ENCODE measurements at places on chromosomes 2 and 18.

DNA sequence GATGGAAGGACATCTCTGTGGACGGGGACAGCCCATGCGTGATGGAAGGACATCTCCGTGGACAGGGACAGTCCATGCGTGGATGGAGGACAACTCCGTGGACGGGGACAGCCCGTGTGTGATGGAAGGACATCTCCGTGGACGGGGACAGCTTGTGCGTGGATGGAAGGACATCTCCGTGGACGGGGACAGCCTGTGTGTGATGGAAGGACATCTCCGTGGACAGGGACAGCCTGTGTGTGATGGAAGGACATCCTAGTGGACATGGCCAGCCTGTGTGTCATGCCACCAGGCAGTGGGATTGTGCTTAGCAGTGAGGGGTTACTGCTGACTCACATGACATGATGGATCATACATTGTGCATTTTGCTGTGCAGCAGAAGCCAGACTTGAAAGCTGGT is 30.0 kb upstream of the NFATC1 start:
- no peak for DNase-seq

GRCh38 chr2:161119483-161119882 is 40.7 kb upstream of the TANK start:
- no peak for DNase-seq

GRCh38 chr2:209441541-209441940 is 17.7 kb downstream of the MAP2 start:
- DNase-seq = no peak

DNA sequence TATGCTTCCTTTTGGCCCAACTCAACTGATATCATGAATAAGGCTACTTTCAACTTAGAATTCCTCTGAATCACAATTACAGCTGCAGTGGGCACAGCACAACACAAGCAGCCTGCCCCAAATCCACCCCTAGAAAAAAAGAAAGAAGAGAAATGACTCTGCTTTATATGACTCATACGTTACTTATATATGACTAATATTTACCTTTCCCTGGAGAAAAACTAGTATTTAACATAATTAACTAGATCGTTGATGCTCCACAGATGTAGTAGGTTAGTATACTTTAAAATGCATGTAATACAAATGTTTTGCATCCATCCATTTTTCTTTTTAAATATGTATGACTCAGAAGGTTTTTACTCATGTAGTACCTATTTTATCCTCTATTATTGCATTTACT is 133.3 kb upstream of the UNC80 start:
- no peak for DNase-seq

DNA sequence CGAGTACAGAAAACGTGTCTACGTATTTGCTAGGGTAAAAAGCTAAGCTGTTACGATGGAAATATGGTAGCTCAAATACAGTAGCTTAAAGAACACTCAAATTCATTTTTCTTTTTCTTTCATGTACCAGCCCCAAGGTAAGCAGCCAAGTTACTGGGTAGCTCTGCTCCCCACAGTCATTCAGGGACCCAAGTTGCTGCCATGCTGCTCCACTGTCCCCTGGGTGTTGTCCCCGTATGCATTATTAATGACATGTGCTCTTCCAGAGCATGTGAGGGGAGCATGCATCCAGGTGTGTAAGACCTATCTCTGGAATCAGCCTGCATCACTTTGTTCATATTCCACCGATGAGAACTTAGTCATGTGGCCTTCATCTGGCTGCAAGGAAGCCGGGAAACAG is 105.1 kb upstream of the SP3 start:
- DNase-seq = no peak

GRCh38 chr18:47912343-47912742 is 18.1 kb downstream of the SMAD2 start:
- no peak for DNase-seq

GRCh38 chr2:210818473-210818872 is 262.1 kb downstream of the CPS1 start:
- no peak for DNase-seq

DNA sequence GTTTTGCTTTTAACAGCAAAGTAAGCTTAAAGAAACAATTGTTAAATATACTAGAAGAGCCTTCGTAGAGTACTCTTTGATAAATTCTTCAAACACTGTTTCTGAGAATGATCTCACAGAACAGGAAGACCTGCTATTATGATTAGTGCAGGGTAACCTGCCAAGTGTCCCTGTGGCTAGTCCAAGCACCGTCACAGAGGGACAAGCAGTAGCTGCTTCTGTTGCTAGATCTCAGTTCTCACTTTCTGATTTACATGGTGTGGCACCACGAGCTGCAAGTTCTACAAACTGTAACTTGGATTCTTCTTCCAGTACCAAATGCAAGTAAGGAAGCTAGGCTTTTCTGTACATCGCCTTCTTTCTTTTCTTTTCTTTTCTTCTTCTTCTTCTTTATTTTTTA is 121.5 kb downstream of the PIEZO2 start:
- no peak for DNase-seq

DNA sequence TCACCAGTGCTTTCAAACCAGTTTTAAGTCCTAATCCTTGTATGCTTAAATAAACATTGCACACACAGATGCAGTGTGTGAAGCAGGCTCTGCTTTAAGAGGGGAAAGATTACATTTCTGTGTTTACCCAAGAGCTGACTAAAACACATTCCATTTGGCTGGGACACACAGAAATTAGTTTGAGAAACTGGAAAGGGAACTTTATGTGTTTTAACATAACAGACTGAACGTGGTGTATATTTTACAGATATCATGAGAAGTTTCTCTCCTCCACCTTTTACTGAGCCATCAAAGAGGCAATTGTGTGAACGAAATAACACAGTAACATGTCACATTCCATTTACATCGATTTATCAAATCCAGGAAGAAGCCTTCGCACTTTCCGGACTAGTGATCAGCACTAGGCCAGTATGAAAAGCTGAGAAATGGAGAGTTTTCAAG is 121.8 kb downstream of the MAIP1 start:
- DNase-seq = no peak

GRCh38 chr2:138267161-138267901 is 234.2 kb upstream of the SPOPL start:
- no peak for DNase-seq

DNA sequence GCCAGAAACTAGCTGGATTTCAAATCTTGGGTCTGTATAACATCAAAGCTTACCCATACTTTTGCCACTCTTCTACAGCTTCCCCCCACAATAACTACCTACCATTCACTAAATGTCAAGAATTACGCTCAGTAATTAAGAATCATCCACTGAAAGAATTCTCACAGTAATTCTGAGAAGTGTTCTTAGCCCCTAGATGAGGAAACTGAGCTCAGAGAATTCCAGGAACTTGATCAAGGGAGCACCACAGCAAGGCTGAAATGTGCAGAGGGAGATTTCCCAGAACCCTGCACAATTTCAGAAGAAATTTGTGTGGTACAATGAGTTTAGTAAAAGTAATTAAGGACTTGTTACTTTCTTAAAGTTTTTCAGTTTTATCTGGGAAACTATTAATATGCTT is 194.5 kb upstream of the STK17B start:
- no peak for DNase-seq

- DNase-seq = no peak
Observed at GRCh38 chr2:95273566-95274290, 521 bp upstream of the PROM2 start.

GRCh38 chr2:97354576-97354975 is 235.1 kb downstream of the ANKRD36B start:
- no peak for DNase-seq

DNA sequence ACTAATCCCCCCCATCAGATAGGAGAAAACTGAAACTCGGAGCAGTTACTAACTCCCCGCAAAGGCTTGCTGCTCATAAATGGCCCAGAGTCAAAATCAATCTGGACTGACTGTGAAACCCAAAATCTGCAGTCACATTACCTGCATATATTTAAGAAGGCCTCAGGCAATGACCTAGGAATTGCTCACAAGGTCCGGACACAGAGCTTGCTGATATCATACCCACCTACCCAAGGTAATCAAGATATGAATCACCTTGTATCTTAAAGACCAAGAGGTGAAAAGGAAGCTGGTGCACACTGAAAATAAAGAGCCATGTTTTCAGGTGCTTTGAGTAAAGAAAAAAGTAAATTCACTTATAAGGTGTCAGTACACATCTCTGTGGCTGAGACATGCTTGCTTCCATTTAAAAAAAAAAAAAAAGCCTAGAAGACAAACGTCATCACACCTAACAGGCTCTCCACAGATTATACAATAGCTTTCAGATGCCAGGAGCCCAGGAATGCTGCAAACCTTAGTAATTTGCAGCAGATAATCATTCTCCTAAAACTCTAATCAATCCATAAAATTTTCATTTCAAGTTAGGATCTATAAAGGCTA is 195.4 kb downstream of the ZEB2 start:
- DNase-seq = no peak

- DNase-seq = no peak
Observed at GRCh38 chr2:152088006-152088405, 10.8 kb downstream of the CACNB4 start.

GRCh38 chr2:190418727-190419126 is 10.6 kb downstream of the MFSD6 start:
- DNase-seq = no peak

- no peak for DNase-seq
Observed at GRCh38 chr2:42743659-42743990, 20.3 kb downstream of the OXER1 start.
